Melanocyte of skin (primary cell): ENCODE measurements at places on chromosomes 5 and 9. TPM values are rescaled to one million over a fixed set of nuclear protein-coding genes. Genes with fewer than 3 reads are reported as not detected.

Gene MZB1
- total RNA-seq = not detected in 2 replicates

Gene ZNF782
- 4.8 and 8.4 TPM in 2 replicates for total RNA-seq

Gene NME5
- 8.7 and 14.8 TPM in 2 replicates for total RNA-seq

Gene SPINK6
- total RNA-seq = not detected in 2 replicates

Gene TMOD1
- 1.3 and 2.6 TPM in 2 replicates for total RNA-seq

Gene PCDHGB7
- 3.5 and 3.7 TPM in 2 replicates for total RNA-seq

Gene PCA3
- total RNA-seq = 0.15 and 0.33 TPM in 2 replicates

Gene TBC1D2
- total RNA-seq = 4.5 and 5.5 TPM in 2 replicates

Gene TMEM252
- not detected in 2 replicates for total RNA-seq

Gene KCNV2
- not detected in 2 replicates for total RNA-seq

Gene SEMA4D
- total RNA-seq = under 0.01 and 0.33 TPM in 2 replicates

Gene GALNT12
- 2.9 and 3.8 TPM in 2 replicates for total RNA-seq

Gene PCDHA3
- under 0.01 TPM in 1 of 2 replicates, not detected in the other for total RNA-seq
